NCI-H1417 treated with DMSO at 0.1 percent for 48 hours (cell line): ENCODE measurements at places on chromosomes 12 and 14.

DNA sequence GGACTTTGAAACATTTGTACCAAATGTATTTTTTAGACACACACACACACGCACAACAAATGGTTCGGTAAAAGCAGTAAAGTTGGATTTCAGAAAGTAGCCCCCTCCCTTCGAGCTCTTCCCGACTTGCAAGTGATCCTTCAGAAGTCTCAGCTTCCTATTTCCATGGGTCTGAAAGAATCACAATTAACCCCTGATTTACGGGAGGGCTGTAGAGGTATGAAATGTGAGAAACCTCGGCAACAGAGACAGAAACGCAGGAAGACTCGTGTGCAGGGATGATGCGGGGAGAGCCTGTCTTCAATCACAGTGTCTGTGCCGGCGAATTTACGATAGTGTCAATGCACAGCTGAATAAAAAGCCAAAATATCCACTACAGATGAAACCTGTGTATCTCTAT lies 60.7 kb upstream of the VRK1 start:
- DNase-seq = no peak

GRCh38 chr12:51862947-51863346 lies 14.4 kb upstream of the FIGNL2 start:
- no peak for DNase-seq

GRCh38 chr12:132290203-132290540 lies 39.2 kb downstream of the GALNT9 start:
- no peak for DNase-seq

- no peak for DNase-seq
Observed at GRCh38 chr12:42730291-42730690, 140.7 kb upstream of the PRICKLE1 start.

DNA sequence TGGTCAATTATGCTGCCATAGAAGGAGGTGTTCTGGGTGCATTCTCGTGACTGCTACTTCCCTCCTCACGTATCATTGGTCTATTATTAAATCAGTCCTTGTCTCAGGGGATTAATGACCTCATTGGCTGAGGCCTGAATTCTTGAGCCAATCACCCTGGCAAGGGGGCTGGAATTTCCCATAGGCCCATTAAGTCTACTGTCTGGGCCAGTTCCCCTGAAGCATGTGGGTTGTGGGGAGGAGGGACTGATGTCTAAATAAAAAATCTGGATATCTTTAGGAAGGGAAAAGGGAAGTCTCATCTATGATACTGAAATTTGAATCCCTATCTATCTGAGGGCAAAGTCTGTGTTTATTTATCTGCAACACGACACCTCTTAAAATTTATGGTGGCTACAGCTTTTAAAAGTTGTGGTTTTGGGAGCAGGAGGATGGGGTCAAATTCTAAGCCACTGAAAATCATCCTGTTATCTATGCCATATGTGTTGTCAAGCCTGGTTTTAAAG lies 71.9 kb downstream of the DYRK2 start:
- no peak for DNase-seq

DNA sequence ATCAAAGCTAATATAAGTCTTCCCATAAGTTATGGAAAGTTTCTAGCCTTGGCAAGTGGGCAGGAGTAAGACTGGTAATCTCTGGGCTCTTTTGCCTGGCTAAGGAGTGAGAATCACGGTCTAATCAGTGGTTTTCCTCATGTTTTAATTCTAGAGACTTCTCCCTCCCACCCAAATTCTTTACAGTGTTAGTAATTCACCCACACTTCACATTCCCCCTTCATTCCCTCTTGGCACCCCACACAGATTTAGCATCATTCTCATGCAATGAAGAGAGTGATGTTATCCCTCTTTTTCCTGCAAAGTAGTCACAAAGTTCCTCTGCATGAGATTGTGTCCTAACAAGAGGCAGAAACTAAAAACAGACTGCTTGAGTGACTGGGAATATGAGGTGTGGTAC lies 28.6 kb upstream of the CACNA2D4 start:
- no peak for DNase-seq

DNA sequence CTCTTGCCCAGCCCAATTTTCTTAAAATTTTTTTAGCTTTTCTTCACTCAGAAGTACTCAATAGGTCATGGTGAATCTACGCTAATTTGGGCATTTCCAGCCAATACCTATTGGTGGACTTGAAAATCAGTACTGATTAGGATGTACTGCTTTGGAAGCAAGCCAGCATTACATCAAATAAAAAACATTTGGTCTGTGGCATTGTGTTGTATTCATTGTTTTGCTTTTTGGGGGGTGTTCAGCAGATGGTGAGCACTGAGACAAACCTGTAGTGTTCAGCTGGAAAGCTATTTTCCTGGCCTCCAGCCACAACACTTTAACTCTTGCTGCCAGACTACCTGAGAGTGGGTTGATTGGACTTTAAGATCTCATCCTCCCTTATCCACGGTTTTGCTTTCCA lies 4.0 kb downstream of the MAPKAPK5 start:
- no peak for DNase-seq

- DNase-seq = no peak
Observed at GRCh38 chr14:33922125-33922524, 28.7 kb downstream of the EGLN3 start.

- no peak for DNase-seq
Observed at GRCh38 chr12:93581370-93581769, 8.9 kb downstream of the SOCS2 start.

GRCh38 chr12:47585507-47585906 lies 120.3 kb downstream of the RPAP3 start:
- no peak for DNase-seq

DNA sequence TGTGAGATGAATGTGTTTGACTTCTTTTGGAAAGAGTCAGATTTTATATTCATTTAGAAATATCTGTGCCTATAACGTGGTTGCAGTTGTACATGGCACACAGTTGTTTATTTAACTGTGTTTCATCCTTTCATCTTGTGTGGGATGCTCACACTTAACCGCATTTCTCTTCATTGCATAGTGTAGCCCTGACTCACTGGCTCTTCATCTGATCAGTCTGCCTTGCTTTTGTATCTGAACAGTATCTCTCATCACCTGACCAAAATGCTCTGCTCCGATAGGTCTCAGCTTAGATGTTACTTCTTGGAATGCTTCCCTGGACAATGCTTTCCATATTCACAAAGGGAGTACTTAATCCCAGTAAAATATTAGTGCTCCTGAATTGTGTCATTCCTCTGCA lies 83.4 kb downstream of the PDE3A start:
- DNase-seq = no peak

DNA sequence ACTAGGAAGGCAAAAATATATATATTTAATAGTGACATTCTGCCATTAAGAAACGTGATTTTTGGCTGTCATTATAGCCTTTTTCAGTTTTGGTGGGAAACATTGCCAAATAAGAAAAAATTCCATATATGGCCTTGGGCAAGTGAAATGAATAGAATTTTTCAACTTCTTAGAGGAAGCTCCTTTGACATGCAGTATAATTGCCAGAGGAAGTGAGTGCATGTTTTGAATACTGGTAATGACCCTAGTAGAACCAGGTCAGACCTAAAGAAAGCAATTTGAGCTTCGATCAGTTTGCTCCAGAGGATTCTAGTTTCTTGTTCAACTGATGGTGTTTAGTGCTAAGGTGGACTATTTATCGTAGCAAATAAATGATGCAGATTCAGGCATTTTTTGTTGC lies 26.2 kb upstream of the TRIM9 start:
- no peak for DNase-seq

DNA sequence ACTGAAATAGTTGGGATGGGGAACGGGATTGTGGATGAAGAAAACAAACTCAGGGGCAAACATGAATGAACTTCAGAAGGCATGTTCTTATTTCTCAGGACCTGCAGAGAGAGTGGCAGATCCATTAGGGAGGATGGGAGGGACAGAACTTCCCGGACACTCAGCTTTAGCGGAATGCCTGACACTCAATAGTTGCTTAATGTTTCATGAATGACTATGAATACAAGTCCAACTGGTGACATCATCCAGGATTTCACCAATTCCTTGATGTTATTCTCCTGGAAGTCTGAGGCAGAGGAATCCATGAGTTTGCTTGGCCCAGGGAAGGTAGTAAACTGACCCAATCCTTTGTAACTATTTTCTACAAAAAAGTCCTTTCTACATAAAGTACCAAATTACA lies 37.8 kb upstream of the LRRC10 start:
- DNase-seq = no peak

- no peak for DNase-seq
Observed at GRCh38 chr12:62761658-62762057, 173.3 kb downstream of the PPM1H start.

DNA sequence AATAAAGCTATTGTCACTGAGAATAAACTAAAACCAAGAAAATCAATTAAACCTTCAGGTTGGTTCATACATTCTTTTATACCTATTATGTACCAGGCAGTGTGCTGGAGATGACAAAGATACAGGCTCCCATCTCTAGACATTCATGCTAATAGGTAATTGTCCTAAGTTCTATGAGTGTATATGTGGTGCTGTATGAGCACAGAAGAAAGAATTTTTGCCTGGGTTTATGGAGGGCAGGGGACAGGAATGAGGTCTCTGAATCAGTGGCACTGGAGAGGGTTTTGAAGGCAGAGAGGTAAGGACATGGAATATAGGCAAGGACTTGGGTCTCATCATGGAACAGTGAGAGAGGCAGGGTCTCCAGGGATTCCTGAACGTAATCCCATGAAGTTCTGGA lies 38.7 kb downstream of the MAP1LC3B2 start:
- no peak for DNase-seq

DNA sequence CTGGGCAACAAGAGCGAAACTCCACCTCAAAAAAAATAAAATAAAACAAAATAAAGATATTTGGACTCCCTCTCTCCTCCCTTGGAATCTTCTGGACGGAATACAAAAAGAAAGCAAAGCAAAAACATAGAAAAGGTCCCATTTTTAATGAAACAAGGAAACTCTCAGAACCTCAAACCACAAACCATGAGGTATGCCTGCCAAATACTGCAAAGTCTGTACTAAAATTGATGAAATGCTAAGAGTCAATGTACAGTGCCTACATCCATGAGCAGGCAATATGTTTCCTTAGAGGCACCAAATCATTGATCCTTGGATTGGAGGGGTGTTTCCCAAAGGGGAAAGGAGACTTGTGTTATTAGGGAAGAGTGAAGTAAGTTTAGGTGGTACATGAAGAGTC lies 8.2 kb upstream of the RPS6KA5 start:
- DNase-seq = no peak

- no peak for DNase-seq
Observed at GRCh38 chr14:61494018-61494417, 172.6 kb downstream of the PRKCH start.

DNA sequence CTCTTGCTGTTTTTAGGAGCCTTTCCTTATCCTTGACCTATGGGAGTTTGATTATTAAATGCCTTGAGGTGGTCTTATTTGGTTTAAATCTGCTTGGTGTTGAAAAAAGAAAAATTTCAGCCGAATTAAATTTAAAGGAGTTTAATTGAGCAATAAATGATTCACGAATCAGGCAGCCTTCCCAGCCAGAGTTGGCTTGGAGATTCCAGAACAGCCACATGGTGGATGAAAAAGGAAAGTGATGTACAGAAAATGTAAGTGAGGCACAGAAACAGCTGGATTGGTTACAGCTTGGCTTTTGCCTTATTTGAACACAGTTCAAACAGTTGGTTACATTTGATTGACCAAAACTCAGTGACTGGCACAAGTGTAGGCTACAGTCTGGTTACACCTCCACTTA lies 69.7 kb downstream of the WASHC3 start:
- no peak for DNase-seq

DNA sequence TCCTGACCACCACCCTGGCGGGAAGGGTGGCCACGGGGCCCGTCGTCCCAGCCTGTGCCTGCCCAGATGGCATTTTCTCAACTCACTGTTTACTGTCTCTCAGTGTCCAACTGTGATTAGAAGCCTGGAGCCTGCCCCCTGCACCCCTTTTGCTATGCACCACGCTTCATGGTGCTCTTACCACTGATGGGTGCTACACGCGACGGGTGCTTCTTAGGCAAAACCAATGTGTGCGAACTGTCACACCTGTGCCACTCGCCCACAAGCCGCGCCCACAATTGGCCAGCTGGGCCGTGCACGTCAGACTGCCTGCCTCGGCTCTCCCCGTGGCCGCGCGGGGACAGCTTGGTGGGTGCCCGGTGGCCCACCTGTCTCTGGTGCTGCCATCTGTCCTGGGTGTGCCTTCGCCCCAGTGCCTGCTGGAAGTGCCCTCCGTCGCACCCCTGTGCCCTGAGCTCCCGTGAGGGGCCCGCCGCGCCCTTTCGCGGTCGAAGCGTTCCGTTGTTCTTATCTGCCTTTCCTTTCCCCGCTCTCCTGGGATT lies 15.1 kb upstream of the AMN start:
- DNase-seq = no peak

DNA sequence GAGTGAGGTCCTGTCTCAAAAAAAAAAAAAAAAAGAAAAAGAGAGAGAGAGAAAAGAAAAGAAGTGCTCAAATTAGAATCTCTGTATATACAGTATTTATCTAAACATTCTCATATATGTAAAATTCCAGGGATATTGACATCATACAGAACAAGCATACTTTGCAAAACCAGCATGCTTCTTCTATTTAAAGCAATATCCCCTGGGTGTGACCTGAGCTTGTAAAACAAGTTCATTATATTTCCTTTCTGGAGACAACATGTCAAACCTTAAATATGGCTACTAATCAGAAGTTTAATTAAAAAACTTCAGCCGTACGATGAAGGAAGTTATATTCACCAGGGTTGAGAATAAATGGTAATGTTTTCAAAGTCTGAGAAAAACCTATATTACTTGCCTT lies 175.8 kb upstream of the HMGA2 start:
- no peak for DNase-seq

DNA sequence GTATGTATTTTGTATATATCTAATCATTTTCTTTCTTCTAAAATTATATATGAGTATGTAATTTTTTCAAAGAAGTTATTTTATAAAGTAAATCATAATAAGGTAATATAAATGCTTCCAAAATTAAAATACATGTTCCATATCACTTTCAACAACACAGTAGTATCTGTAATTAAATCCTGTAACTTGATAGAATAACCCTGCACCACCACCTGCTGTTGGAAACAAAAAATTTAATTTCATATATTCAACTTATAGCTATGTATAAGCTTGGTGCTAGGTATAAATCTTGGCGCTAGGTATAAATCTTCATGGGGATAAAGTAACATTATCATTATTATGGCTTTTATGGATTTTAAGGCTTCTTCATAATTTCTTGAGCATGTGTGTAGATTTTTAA lies 149.7 kb upstream of the DCN start:
- DNase-seq = no peak

- DNase-seq = no peak
Observed at GRCh38 chr12:11907625-11908024, 163.1 kb upstream of the BCL2L14 start.

- peak; percentile 4 for DNase-seq
Observed at GRCh38 chr12:119412811-119413794, 78.6 kb downstream of the CCDC60 start.

DNA sequence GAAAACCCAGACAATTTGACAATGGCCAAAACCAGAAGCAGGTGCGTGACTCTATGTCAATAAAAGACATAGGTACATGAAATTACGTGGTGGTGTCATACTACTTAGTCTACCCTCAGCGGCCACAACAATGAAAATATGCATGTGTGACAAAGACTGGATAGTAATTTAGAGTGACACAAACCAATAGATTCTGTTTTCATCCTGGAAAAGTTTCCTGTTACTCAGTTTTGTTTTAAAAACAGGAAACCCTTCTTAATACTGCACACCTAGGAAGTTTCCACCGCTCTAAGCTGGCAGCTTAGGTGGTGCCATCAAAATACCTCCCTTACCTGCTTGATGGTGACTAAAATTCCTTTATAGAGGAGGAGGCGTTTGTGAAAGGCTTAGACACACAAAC lies 15.1 kb downstream of the POU6F1 start:
- no peak for DNase-seq

GRCh38 chr14:100192250-100192671 lies 32.8 kb upstream of the DEGS2 start:
- no peak for DNase-seq
